ENCODE measurements at places on chromosomes 6 and 20.

DNA sequence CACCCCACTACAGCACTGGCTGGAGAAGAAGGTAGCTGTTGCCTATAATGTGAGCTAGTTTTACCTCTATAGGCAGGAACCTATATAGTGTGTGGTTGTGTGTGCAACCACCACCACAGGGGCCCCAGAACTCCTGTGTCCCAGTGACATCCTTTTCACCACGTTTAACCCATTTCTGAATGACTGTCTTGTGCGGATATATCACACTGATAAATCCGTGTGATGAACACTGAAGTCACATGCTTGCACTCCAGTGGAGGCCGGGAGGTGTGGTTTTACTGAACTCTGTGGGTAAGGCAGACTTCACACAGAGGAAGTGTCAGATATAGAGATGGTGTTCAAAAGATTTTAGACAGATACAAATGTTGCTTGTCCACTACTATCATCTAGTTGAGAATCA is 32.5 kb downstream of the SDHAF4 start:
- DNase-seq: no peak

DNA sequence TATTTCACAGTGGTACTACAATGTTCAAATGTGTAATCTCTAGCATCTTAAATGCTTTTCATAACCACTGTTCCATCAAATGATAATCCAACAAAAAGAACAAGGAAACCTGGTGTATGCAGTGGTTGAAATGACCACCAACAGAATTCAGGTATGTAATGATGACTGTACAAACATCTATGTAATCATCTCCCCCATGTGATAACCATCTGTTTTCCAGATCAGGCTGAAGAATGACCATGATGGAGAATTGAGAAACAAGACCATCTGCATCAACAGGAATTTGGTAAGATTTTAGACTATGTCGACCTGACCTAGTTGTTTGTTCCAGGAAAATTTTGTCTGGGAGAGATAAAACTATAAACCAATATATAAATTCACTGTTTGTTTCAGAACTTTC is 81.3 kb upstream of the ASCC3 start:
- DNase-seq: no peak

- no peak for DNase-seq
These were observed 110.9 kb downstream of the SMLR1 start for GRCh38 chr6:130937942-130938604.

DNA sequence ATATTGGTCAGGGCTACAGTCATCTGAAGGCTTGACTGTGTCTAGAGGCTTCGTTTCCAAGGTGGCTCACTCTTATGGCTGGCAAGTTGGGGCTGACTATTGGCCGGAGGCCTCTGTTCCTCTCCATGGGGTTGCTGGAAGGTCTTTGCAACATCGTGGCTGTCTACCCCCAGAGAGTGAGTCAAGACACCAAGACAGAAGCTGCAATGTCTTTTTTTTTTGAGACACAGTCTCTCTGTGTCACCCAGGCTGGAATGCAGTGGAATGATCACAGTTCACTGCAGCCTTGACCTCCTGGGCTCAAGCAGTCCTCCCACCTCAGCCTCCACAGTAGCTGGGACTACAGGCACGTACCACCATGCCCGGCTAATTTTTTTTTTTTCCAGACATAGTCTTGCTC is 29.4 kb upstream of the KIF3B start:
- no peak for DNase-seq

DNA sequence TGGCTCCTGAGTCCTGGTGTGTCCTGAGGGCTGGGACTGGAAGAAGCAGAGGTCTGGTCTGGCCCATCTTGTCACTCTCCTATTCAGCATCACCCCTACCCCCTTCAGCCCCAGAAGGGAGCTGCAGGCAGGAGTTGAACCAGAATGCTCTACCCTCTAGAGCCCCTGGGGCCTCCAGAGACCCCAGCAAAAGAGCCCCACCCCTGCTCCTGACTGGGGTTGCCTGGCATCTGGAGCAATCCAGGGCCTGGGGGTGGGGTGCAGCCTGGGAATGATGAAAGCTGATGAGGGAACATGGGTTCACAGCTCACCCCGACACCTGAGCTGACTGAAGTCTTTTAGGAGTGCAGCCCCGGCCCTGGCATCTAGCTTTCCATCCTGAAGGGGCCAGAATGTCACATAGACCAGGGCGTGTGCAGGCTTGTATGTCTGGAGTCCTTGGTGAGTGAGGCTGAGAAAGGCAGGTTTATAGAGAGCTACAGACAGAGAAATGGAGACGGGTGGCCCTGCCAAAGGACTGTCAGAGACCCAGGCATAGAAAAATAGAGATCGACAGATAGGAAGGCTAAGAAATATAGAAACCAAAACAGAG is 12.2 kb downstream of the FGD2 start:
- no peak for DNase-seq

- DNase-seq: no peak
These were observed 194.6 kb downstream of the DST start for GRCh38 chr6:56448046-56448445.

DNA sequence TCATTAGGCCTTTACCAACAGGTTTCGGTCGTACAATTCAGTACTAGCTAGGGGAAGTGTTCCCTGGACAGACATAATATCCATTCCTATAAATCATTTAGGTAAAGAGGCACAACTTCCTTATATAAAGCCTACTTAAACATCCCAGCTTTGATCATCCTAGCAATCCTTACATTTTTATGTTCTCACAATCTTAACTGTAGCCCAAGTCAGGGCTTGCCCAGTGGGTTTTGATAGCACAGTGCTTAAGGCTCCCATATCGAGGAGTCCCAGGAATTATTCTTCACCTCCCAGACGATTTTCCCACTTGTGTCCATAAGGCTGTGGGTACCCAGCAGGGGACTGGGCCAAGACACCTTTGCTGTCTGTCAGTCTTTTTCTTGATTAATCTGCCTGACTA is 63.2 kb downstream of the E2F3 start:
- no peak for DNase-seq

- no peak for DNase-seq
These were observed 31.9 kb downstream of the INSM1 start for GRCh38 chr20:20399531-20400500.

DNA sequence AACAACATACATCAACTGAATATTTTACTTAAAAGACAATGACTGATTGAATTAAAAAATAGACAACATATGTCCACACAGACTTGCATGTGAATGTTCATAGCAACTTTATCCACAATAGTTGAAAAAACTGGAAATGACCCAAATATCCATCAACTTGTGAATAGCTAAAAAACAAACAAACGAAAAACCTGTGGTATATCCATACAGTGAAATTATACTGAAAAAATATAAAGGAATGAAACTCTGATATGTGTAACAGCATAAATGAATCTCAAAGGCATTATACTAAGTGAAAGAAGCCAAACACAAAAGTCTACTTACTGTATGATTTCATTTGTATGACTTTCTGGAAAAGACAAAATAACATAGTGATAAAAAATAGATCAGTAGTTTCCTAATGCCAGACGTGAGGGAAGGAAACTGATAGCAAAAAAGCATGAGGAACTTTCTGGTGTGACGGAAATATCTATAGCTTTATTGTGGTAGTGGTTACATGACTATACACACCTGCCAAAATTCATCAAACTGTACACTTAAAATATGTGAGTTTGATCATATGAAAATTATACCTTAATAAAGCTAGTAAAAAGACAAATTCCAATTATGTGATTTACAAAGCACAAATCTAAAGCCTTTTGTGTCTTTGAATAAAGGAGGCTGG is 123.2 kb downstream of the BACH2 start:
- no peak for DNase-seq

DNA sequence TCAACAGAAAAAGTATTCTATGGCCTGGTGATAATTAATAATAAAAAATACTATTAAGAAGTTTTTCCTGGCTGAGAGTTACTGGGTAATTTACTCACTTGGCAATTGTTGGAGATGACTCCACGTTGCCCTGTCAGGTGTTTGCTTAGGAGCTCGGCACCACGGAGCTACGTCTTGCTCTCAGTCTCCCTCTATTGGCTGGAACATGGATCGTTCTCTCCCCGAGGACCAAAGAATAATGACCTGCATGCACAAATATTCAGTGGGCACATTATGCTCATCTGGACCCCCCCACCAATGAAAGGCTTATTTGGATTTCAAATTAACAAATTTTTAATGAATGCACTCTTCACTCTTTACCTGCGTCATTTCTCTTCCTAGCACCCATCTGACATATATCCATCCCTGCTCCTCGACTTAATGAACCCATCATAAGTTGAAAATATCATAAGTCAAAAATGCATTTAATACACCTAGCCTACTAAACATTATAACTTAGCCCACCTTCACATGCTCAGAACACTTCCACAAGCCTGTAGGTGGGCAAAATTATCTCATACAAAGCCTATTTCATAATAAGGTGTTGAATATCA is 71.0 kb upstream of the CD83 start:
- no peak for DNase-seq

DNA sequence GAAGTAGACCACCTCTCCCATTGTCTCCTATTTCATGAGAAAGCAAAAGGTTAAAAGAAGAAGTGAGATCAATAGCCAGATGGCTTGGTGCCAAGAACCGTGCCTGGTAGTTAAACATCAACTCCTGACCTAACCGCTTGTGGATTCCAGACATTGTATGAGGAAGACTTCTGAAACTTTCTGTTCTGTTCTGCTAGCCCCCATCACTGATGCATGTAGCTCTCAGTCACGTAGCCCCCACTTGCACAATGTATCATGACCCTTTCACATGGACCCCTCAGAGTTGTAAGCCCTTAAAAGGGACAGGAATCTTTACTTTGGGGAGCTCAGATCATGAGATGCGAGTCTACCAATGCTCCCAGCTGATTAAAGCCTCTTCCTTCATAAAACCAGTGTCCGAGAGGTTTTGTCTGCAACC is 301.2 kb downstream of the RNGTT start:
- DNase-seq: no peak

- DNase-seq: no peak
These were observed 72.1 kb downstream of the TSHZ2 start for GRCh38 chr20:53044296-53044695.

GRCh38 chr6:128499079-128499731 is 21.2 kb downstream of the PTPRK start:
- DNase-seq: no peak

GRCh38 chr6:84605298-84605697 is 159.1 kb downstream of the TBX18 start:
- no peak for DNase-seq

- no peak for DNase-seq
These were observed 119.4 kb upstream of the LY86 start for GRCh38 chr6:6469074-6469473.

- no peak for DNase-seq
These were observed 57.7 kb downstream of the ADNP start for GRCh38 chr20:50873585-50873984.

GRCh38 chr20:37600486-37600885 is 72.8 kb upstream of the BLCAP start:
- no peak for DNase-seq

Data from stimulated activated CD8-positive, alpha-beta memory T cell treated with anti-CD3 and anti-CD28 coated beads, Interleukin-2, amount 100 ng/mL, for 1 hour (primary cell).